Thyroid gland (tissue), 4 donors: ENCODE measurements at places on chromosomes 7 and 10.
A peak's percentile ranks its signal among the peaks of the same experiment; 100 is the strongest.

DNA sequence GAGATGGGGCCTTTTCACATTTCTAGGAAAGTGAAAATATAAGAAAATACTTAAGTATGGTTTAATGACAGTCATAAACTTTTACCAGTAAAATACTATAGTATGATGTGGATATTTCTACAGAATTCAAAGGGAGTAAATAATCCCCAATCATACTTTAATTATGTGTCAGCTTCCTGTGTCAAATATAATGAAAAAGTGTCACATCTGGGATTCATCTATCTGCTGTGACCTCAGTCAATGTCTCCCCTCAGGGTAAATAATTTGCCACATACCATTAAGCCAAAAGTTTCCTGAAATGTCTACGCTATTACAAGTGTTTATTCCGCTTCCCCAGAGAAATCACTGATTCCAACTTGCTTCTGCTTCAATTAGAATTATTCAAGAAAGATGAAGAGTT is 110.5 kb downstream of the ITGA8 start:
- DNase-seq: no peak

- no peak for DNase-seq
Observed at GRCh38 chr7:36896418-36896817, 172.1 kb upstream of the AOAH start.

GRCh38 chr7:87038993-87039690 is 20.3 kb downstream of the ELAPOR2 start:
- no peak for DNase-seq

- no peak for DNase-seq
Observed at GRCh38 chr10:1158066-1158465, 101.9 kb downstream of the WDR37 start.

DNA sequence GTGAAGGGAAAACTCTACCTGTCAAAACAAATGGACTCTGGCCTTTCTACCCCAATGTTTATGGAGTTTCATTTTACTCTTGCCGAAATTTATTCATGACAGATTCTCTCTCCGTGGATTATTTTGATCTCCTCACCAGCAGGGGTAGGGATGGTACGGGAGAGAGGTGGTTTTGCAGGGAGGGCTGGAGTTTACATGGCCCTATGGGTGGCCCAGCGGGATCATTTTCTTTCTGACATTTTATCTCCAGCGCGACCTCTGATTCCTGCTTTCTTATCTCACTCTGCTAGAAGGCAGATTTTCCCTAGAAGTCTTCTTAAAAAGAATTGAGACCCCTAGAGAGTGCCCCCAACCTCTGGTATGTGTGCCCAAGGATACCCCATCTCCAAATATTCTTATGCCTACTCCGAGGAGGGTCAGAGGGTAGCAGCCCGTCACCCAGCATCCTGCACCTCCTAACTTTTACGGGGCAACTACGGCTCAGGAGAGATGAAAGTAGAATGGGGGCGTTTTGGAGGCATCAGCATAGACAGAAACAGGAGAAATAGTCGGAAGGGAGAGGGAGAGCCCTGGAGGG is 10.1 kb upstream of the GATA3 start:
- DNase-seq: no peak

DNA sequence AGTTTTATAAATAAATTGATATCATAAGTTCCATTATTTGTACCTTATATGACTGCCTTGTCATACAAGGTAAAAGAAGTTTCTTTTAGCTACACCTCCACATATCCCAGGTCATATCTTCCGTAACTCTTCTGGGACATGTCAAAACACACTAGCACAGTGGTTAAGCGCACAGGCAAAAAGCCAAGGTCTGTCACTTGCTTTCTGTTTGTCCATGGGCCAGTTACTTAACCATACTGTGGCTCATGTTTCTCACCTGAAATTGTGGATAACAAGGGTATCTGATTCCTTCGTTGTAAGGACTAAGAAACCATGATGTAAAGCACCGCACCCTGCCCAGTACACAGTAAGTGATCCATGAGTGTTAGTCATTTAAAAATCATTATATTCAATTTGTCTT is 56.2 kb downstream of the SEMA3D start:
- DNase-seq: peak; percentile 60

- no peak for DNase-seq
Observed at GRCh38 chr10:77964811-77965210, 38.3 kb upstream of the DLG5 start.

GRCh38 chr10:12382956-12383531 is 33.7 kb downstream of the CAMK1D start:
- DNase-seq: no peak
